PC-9 (cell line): ENCODE measurements at places on chromosomes 3 and 15.

GRCh38 chr15:81023483-81024264, 23.0 kb downstream of the TLNRD1 start:
- no peak for DNase-seq

GRCh38 chr3:2334921-2335320, 236.3 kb downstream of the CNTN4 start:
- no peak for DNase-seq

DNA sequence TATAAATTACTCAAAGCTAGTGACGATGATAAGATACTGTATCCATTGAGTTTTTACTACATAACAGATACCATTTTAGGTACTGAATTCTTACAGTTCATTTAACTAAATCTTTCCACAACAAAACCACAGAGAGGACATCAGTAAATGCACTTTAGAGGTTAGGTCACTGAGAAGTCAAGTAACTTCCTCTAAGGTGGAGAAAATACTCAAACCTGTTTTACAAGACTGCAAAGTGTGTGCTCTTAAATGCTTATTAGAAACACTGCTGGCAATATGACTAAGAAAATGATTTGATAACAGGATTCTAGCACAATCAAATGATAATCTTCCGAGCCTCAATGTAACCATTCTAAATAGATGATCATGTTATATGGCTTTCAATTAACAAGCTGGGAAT, 99.4 kb downstream of the UBE3A start:
- DNase-seq, result no peak

DNA sequence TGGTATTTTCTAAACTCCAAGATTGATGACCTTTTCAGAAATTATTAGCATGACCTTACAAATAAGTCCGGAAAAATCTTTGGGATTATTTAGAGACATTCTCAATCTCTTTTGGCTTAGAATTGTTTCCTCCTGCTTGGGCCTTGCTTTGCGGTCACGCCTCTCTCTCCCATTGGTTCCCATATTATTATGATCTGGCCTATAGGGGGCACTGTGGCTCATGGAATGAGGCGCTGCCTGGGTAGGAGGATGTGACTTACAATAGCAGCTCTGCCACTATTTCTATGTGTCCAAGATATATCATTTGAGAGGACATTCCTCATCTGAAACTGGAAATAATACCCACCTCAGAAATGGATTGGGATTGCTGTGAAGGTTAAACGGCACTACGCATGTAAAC, 464.9 kb downstream of the MFSD1 start:
- peak; percentile 62 for DNase-seq

DNA sequence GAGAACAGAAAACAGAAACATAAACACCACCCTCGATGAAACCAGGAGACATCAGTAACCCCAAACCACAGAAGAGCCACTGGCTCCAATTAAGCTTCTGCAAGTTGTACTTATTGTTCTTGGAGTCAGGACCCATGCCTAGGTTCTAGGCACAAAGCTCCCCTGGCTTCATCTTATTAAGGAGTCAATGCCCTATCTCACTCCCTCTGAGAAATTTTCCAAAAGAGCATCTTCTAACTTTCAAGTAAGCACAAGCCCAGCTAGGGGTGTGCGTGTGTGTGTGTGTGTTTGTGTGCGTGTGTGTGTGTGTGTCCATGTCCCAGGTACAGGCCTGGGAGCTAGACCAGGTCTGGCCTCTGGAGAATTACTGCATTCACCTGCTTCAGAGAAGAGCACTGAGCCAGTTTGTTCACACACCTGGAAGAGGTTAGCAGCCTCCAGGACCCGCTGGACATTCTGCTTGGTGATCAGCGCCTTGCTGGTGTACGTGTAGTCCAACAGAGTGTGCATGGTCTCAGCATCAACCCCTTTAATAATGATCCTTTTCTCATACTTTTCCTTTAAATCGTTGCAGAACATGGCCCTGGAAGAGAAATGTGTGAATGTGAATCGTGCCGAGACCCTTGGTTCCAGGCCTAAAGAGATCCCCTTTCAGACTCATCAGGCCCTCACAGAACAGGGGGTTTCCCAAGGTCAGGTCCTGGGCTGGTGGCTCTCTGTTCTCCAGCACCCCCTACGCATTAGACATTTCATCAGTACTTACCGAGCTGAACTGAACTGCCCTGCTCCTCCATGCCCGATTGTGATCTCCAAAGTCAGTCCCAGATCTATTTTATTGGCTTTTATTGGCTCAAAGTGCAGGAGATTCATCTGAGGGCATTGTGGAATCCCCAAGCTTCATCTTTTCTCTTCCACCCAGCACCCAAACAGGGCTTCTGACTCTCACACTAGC, 27.8 kb downstream of the KLHL6 start:
- no peak for DNase-seq

GRCh38 chr15:74025436-74025835, 30.9 kb downstream of the PML start:
- DNase-seq, result no peak

DNA sequence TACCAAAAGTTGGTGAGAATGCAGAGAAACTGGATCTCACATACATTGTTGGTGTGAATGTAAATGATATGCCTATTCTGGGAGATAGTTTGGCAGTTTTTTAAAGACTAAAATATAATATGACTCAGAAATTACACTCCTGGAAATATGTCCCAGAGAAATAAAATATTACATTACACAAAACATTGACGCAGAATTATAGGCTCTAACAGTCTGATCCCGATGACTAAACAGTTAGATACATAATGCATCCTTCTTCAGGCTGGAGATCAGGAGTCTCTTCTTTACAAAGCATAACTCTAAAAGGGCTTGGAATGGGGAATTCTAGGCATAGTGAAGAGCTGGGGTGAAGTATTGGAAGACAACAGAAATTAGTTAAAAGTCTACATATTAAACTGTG, 586.2 kb upstream of the NECTIN3 start:
- no peak for DNase-seq

DNA sequence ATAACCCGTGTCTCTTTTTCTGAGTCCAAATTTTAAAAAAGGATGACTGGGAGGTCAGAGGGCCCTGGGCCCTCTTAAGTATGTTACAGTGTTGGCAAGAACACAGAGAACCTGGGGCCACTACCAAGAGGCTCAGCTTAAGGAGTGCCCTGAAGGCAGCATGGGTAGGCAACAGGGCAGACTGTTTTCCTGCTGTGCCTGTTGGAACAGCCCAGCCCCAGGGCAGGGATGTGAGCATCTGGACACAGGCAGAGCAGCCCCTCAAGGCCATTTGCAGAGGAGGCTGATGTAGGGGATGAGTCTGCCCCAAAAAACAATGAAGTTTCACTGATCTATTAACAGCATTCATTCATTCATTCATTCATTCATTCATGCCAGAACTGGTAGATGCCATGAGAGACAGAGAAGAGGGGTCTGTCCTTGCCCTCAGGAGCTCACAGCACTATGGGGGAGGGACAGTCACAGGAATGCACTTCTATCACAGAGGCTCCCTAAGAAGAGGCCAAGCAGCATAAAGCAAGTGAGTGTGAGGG, 2.2 kb upstream of the LTF start:
- DNase-seq, result no peak

- DNase-seq, result no peak
Measured at GRCh38 chr3:76859596-76859995, 180.3 kb upstream of the ROBO2 start.

- no peak for DNase-seq
Measured at GRCh38 chr15:75028991-75029377, 5.6 kb downstream of the PPCDC start.

- DNase-seq, result no peak
Measured at GRCh38 chr15:49387471-49387870, 35.6 kb upstream of the FGF7 start.

DNA sequence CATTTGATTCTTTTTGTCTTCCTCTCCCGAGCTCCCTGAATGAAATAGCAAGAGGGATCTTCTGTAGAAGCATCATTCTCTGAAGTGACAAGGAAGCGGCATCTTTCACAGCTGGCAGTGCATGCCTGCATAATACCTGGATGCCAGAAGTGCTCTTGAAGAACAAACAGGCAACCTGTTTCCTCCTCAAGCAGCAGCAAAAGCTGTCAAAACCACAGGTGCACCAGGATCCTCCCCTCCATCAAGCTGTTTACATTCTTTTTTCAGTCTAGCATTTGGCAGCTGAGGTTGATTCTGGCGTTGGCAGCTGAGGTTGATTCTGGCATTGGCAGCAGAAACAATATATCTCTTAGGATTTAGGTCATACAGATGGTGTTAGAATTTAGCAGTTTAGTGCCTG, 979.0 kb downstream of the TUSC7 start:
- DNase-seq, result no peak

DNA sequence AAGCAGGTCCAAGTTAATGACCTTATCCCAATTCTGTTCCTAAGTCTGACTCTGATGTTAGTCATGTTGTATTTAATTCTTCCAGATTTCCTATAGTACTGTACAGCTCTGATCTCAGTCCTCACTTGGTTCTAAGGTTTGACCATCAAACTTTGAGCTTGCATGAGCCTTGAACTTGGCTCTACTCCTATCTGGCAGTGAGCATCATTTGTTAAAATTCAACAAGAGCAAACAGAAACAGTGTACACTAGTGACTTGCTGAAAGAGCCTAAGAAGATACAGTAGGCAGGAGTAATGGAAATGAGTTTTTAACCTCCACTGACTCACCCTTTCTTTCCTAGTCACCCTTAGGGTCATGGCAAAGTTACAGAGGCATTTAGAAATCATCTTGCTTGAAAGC, 451.1 kb upstream of the TPRG1 start:
- no peak for DNase-seq

- no peak for DNase-seq
Measured at GRCh38 chr3:98323425-98323824, 30.2 kb upstream of the OR5K4 start.

DNA sequence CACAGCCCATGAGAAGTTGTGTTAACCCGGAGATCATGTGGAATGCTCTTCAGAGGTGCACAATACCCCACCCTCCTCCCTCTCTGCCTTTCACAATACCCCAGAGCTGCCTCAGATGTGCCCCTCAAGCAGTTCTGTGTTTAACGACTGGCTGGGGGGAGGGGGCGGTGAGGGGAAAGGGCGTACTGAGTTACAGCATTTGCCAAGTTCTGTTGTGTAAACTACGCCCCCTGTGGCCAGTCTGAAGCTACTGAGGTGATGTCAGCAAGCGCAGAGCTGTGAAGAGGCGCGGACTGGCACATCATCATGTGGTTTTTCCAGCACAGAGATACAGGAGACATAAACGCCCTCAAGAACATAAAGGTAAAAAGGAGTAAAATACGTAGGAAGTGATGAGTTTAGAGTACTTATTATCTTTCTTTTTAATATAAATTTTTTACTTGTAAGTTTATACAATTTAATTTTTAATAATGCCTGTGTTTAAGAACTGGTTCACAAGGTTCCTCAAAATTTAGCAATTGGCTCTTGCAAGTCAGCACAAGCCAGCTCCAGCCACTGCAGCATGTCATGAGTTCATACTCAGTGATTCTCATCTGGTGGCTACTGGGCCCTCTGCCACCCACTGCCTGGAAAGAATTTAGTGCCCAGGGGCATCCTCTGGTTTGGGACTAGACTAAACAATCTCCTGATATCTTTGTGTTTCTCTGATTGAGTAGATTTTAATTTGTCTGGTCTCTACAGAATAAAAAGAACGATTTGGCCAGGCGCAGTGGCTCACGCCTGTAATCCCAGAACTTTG, 1.7 kb downstream of the EPB42 start:
- DNase-seq, result no peak

- DNase-seq, result no peak
Measured at GRCh38 chr3:175075269-175075668, 216.1 kb downstream of the NAALADL2 start.

DNA sequence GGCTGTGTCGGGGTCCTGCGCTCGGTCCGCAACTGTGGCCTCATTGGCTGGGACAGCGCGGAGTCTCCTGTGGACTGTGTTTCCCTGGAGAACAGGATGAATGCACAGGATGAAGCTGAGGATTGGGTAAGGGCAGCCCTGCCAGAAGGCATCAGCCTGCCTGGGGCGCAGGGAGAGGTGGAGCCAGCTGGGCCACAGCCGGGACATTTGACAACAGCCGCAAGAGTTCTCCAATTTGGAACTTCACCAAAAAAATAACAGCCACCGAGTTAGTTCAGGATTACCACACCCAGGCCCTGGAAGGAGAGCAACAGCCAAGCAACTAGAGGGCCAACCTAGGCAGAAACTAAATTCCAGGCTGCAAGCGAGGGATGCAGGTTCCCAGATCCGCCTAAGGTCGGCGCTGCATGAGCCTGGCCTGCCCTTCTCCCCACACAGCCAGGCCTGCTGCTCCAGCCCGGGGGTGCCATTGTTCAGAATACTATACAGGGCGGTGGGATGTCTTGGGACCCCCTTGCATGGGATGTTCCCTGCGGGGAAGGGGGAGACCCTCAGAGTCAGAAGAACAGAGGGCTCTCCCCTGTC, 229.3 kb downstream of the OCA2 start:
- DNase-seq, result no peak
